ENCODE measurements at places on chromosomes 7 and 10. TPM values are rescaled to one million over a fixed set of nuclear protein-coding genes. Genes with fewer than 3 reads are reported as not detected.

The SCART1 gene
- 1.3 TPM for total RNA-seq

The CRPPA gene
- 1.4 TPM for total RNA-seq

The ATRNL1 gene
- 1.2 TPM for total RNA-seq

The C10orf105 gene
- total RNA-seq: not detected

The NUTM2B gene
- total RNA-seq: not detected

The AZGP1 gene
- total RNA-seq: not detected

The GIMAP1 gene
- not detected for total RNA-seq

The GRM8 gene
- total RNA-seq: 0.27 TPM

The CALHM2 gene
- not detected for total RNA-seq

The SLC26A5 gene
- not detected for total RNA-seq

The SEM1 gene
- 152 TPM for total RNA-seq
